Activated T-cell treated with anti-CD3 and anti-CD28 coated beads for 4 hours (primary cell): ENCODE measurements at places on chromosomes 5 and 9.

GRCh38 chr5:180590543-180591310 lies 572 bp downstream of the SCGB3A1 start:
- DNase-seq, result no peak

GRCh38 chr9:121232251-121232650 lies 30.6 kb upstream of the RAB14 start:
- no peak for DNase-seq

DNA sequence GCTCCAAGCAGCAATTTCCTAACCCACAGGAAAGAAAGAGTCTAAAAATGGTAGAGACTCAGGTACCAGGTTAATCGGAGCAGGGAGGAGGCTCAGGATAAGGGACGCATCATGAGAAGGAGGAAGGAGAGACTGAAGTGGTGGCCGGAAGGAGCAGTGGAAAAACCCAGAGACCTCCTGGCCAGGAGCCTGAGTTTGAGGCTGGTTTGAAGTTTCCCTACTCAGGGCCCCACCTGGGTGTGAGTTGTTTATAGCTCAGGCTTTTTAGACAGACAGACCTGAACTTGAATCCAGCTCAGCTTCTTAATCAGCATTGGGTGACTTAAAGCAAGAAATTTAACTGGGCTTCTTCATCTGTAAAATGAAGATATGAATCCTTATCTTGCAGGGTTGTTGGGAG lies 11.9 kb upstream of the AQP7 start:
- no peak for DNase-seq

DNA sequence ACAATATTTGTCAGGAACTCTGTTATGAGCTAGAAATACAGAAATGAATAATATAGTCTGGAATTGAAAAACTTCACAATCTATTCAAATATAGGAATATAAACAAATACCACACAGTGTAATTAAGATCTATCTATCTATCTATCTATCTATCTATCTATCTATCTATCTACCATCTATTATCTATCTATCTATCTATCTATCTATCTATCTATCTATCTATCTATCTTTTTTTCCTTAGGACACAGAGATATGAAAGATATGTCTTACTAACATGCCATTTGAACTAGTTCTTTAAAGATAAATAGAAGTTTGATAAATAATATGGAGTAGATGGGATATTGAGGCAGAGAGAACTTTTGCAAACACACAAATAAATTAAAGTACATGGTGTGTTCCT lies 357.8 kb downstream of the PARP8 start:
- DNase-seq, result no peak

GRCh38 chr5:92605591-92605990 lies 975.4 kb downstream of the NR2F1-AS1 start:
- no peak for DNase-seq

DNA sequence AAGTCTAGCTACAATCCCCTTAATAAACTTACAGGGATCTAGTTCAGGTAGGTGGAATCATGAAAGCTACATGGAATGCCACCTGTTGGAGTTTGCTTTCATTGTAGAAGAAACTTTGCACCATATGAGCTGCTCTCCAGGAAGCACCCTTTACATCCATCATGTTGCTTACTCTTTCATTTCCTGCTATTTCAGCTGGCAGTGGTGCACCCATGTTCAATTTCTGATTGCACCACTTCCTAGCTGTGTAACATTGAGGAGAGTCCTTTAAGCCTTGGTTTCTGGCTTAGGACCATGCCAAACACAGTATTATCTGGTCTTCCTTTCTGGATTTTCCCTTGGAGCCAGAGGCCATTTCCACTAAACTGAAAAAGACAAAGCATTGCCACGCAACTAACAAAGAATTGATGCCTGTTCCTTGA lies 123.3 kb upstream of the SLC12A2 start:
- DNase-seq, result no peak

GRCh38 chr5:138032572-138033385 lies at the start of gene FAM13B:
Gene FAM13B, minus strand, starts transcription at chr5:138033079. Its CDS starts 13,968 bp downstream, at chr5:138019111.
- DNase-seq, result peak; percentile 59

- no peak for DNase-seq
These were observed 31.0 kb upstream of the FSD1L start for GRCh38 chr9:105416840-105417239.

GRCh38 chr9:136347472-136348256 lies 15.9 kb downstream of the DNLZ start:
- DNase-seq, result no peak

DNA sequence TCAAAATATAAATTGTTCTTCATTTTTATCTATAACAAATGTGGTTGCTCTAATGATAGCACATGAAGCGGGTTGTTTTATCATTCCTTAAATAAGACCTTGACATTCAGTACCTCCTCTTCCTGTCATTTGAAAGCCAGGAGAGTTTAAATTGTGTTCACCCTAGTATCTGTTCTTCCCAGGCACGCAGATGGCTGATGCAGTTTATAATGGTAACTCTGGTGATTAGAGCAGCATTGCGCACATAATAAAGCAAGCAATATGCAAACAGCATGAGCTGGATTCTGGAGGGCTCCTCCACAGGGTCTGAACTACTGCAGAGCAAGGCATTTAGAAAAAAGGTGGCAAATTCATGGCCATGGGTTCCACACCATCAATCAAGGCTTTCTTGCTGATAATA lies 307.8 kb downstream of the ENC1 start:
- DNase-seq, result no peak

GRCh38 chr9:37453827-37454226 lies 11.4 kb downstream of the ZBTB5 start:
- no peak for DNase-seq

- no peak for DNase-seq
These were observed 343.7 kb upstream of the KLF4 start for GRCh38 chr9:107833295-107833694.
